NCI-H460 (cell line): ENCODE measurements at places on chromosomes 6 and 20.
A peak's percentile ranks its signal among the peaks of the same experiment; 100 is the strongest.

DNA sequence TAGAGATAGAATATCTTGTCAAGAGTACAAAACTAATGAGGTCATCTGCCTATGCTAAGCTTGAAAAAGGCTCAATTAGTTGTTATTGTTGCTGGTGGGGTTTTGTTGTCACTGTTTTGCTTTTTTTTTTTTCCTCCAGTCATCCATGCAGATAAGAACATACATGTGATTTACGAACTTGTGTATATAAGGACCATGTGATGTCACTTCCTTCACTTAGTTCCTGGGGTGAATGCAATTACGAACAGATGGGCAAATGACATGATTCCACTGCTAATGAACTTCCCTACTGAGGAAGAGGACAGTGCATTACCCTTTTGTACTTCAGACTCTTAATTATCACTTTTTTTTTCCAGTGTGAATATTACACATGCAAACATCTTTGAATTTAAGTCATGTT is 1175.3 kb upstream of the GJE1 start:
- no peak for DNase-seq

- DNase-seq = no peak
Observed at GRCh38 chr20:50343125-50343489, 152.5 kb downstream of the CEBPB start.

DNA sequence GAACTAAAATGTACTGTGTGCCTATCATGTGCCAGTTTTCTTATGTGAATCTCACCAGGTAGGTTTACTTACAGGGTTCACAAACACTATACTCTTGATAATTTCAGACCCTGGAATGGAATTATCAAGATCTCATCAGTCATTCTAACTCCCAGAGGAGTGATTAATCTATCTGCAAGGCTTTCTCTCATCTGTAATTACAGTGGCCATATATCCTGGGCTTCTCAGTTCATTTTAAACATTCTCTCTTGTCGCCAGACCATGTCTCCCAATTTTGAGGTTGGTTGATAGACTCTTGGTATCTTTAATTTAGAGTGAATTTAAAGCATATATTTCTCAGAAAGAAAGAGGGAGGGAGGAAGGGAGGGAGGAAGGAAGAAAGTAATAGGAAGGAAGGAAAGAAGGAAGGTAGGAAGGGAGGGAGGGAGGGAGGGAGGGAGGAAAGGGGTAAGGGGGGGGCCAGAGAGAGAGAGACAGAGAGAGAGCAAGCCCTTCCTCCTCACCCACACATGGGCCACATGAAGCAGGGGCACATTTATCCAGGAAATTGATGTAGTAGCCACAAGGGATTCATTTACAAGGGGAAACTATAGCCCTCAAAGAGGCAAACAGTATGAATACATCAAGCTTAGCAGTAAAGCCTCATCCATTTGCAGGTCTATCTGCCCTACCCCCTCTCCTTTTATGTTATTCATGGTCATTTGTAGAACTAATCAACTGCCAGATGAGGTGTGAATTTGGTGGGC is 25.8 kb upstream of the NRSN1 start:
- no peak for DNase-seq

- DNase-seq = peak; percentile 76
Observed at GRCh38 chr20:2814587-2815051, at the start of gene C20orf141. C20orf141 (plus strand) TSS chr20:2814987; CDS start chr20:2815185, 198 bp downstream.

GRCh38 chr6:98775205-98775604 is 59.2 kb upstream of the POU3F2 start:
- DNase-seq = no peak

GRCh38 chr6:113120582-113121285 is 736.4 kb upstream of the MARCKS start:
- DNase-seq = no peak

DNA sequence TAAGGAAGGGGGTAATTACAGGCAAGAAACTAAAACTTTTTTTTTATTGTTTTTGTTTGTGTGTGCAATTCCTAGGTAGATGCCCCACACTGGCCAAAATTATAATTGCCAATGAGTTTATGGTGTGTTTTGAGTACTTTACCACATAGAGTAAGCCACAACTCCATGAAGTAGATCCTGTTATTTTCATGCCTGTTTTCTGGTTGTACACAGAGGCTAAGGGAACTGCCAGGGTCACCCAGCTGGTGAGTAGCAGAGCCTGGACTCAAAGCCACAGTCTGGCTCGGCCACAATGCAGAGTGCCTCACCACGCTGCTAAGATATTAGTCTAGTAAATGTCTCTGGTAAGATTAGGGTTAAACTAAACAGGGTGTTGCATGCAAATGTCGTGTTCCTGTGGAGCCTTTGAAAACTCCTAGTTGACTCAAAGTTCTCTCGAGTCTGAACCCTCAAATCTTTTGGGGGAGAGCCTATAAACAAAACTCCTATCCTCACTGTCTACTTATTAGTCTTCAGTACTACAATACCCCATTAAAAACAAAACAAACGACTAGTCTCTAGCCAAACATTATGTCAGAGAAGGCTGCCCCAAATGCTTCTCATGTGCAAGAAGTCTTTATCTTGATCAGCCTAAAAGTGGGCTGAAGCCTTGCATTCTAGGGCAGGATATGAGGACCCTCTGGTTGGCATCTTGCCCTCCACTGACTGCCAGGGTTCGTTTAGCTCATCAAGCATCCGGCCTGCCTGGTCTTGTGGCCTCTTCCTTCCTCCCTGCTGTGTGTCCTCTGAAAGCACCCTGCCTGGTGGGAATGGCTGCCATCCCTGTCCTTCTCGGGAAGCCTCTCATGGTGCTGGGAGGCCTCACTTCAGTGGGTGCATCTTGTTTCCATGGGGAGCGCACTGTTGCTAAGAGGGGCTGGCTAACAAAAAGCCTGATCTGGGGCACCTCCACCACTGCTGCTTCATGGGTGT is 4.2 kb downstream of the DUSP22 start:
- no peak for DNase-seq

- no peak for DNase-seq
Observed at GRCh38 chr6:80967609-80968008, 784.9 kb downstream of the TENT5A start.

- DNase-seq = no peak
Observed at GRCh38 chr6:50842861-50843384, 24.3 kb downstream of the TFAP2B start.

DNA sequence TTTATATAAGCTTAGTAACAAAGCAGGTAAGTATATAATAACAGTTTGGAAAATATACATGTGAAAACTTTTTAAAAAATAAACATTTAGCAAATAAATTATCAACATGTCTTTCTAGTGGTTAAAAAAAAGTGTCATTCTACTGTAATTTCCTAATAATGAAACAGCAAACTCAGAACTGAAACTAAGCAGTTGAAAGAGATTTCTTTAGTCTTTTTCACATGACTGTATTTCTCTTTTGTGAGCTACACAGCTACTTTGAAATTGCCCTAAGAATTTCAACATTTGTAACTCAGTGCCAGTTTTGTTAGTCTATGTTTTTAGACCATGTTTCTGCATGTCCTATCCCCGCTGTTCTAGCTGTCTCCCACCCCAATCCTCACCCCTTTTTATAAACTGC is 28.4 kb upstream of the SDHAF4 start:
- no peak for DNase-seq

GRCh38 chr6:166499350-166500163 is 86.9 kb downstream of the RAMACL start:
- no peak for DNase-seq

DNA sequence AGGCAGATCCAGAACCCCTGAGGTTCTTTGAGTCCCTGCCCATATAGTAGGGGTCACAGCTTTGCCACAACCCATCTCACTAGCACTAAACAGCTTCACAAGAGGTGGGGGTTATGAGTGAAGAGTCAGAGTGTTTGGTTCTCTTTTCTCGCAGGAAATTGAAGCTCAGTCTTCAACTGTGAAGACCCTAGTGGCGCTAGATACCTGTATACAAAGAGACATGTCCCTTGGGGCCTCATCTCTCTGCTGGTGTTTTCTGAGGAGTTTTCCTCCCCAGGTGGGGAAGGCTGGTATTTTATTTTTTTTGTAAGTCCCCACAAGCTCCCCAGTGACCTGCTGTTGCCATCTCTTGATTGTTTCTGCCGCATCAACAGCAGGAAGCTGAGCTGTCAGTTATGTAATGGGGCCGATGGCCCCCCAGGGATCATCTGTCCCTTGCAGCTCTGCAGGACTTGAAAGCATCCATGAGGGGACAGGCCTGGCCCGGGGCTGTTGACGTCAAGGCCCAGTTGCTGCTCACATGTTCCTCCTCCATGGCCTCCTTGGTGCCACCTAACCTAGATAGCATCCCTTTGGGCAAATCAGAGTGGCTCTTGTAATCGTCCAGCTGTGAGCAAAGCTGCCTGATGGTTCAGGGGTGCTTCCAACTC is 23.1 kb downstream of the STK35 start:
- no peak for DNase-seq

DNA sequence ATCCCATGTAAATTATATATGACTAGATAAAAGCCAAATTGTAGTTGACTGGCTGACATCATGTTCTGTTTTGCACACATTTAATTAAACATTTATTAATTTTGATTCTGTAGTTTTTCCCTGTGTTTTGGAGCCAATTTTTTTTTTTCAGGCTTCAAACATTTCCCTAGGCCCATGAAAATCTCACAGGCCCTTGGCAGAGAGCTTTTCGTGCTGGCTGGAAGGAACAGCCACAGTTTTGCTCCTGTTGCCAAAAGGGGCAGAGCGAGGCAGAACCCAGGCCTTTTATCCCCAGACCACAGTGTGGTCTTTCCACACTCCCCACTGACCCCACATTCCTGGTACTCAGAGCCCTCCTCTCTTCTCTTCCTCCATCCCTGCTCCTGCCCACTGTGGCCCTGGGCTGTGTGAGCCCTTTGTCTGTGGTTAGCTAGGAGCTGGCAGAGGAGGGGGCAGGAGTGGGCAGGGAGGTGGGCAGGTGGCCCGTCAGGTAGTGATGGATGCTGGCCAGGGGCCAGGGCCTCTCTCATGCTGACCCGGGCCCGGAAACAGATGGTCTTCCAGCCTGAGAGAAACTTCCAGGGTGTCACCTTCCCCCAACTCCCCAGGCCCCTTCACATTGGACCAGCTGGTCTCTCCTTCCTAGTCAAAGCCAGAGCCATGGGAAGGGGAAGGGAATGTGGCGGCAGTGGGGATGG is 19.4 kb upstream of the CCM2L start:
- DNase-seq = no peak

GRCh38 chr6:56230976-56231566 is 16.3 kb downstream of the COL21A1 start:
- DNase-seq = no peak

DNA sequence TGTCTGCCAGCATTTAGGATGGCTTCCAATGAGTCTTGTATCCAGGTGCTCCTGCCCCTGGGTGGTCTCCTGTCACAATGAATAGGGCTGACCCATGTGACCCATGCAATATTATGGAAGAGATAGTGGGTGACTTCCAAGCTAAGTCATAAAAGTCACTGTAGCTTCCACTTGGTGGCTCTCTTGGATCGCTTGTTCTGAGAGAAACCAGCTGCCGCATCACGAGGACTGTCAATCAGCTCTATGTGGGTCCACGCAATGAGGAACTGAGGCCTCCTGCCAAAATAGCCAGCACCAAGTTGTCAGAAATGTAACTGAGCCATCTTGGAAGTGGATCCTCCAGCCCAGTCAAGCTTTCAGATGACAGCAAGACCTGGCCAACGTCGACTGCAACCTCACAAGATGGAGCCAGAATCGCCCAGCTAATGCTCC is 14.9 kb upstream of the MATN4 start:
- DNase-seq = peak; percentile 53

- DNase-seq = no peak
Observed at GRCh38 chr6:139231206-139231605, 60.6 kb downstream of the TXLNB start.

DNA sequence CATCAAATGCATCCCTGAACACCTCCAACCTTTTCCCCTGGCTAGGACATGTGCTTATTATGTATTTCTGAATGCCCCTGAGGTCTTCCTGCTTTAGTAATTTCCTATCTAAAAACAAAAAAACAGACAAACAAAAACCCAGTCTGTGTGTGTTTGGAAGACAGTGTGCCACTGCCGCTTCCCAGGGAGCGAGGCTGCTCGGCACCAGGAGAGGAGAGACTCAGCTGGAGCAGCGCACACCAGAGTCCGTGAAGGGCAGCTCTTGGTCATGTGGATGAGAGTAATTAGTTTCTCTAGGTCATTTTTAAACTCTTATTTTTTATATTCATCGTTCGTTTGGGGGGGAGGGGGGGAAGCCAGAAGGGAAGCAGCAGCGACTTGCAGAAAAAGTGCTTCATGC is 10.0 kb upstream of the ANKRD60 start:
- no peak for DNase-seq

GRCh38 chr20:29876911-29877285 is 1380.6 kb upstream of the DEFB115 start:
- no peak for DNase-seq
